T-helper 2 cell (primary cell): ENCODE measurements at places on chromosomes 4 and X.
A peak's percentile ranks its signal among the peaks of the same experiment; 100 is the strongest.

- DNase-seq = no peak
Observed at GRCh38 chr4:187258651-187259401, 535.2 kb upstream of the FAT1 start.

GRCh38 chrX:132384301-132384700 lies 104.5 kb downstream of the MBNL3 start:
- no peak for DNase-seq

GRCh38 chr4:65311120-65311519 lies 359.2 kb downstream of the EPHA5 start:
- no peak for DNase-seq

- DNase-seq = no peak
Observed at GRCh38 chr4:169014586-169014985, 4.5 kb upstream of the CBR4 start.

- DNase-seq = peak; percentile 52
Observed at GRCh38 chr4:169810325-169811323, 52.9 kb upstream of the HPF1 start.

DNA sequence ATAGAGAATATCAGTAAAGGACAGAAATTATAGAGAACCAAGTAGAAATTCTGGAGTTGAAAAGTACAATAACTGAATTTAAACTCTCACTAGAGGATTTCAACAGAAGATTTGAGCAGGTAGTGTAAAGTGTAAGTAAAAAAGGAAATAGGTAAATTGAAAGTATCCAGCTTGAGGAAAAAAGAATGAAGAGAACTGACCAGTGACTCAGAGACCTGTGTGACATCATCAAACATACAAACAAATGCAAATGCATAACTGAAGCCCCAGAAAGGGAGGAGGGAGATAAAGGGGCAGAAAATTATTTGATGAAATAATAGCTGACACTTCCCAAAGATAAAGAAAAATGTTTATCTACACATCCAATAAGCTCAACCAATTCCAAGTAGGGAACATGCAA lies 8.3 kb upstream of the SPON2 start:
- DNase-seq = no peak

GRCh38 chrX:55119712-55120111 lies 30.9 kb downstream of the PAGE2 start:
- DNase-seq = no peak

DNA sequence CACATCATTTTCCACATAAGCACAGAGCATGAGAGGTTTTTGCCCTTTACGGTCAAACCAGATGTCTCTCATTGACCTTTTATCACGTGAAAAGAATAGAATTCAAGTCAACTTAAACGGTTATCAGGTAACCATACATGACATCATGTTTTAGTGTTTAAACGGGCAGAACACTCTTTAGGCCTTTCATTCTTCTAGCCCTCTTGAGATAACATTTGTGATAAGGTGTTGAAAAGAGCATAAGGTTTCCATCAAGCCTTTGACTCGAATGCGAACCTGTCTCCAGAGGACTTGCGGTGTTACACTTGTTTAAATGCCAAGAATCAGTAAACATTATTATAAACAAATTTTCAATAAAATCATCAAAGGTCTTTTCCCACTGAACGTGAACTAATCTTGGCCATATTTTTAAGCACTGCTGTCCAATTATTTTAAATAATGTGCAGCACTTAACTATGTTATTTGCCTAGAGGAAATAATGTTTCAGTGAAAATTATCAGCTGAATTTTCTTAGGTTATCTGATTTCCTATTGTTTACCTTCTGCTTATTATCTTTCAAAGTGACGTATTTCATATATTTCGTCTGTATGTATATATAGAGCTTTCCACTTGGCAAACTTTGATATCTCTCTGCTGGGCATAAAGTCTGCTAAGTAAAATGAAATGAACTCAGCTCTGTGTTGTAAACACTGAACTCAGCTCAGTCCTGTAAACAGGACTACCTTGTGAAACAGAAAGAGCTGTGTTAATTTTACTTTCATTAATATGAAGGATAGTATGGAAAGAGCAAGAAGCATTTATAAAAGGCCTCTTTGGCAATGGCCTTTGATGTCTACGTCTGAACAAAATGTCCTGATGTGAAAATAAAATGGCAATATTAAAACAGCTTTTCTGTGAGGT lies 33.3 kb downstream of the TENM3 start:
- DNase-seq = no peak

DNA sequence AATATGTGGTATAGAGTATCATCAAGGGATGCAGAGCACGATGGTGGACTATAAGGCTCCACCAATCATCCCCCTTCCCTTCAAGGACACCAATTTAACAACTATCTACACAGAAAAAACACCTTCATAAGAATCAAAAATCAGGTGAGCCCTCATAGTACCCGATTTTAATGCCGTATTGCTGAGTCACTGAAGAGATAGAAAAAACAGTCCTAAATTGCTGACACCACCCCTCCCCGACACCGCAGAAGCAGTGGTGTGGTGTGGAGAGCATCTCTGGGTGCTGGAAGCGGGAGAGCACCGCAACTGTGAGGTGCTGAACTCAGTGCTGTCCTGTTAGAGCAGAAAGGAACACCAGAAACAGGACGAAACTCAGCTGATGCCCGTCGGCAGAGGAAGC lies 49.3 kb downstream of the ABCB7 start:
- no peak for DNase-seq
